ENCODE measurements at places on chromosomes 7 and 10.

DNA sequence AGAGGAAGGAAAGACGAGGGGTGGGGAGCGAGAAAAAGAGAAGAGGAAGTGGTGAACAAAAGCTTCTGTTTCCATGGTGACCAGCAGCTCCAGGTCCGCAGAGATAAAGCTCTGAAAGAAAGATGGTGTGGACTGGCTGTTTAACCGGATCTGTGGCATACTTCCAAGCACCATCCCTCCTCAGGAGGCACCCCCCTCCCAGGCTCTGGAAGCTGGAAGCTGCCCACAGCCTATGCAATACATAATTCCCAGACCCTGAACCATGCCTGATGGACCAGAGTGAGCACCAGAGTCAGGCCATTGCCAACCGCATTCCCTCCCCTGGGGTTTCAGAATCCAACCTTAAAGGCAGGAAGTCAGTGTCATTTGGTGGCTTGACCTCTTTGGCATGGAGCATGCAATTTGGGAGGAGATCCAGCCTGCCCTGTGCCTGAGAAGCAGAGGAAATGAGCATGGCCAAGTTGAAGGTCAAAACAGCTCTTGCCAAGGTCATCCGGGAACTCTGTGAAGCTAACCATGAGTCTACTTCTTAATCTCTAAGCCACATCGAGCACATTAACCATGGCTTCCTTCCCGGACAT is 22.2 kb upstream of the CPXM2 start:
- no peak for DNase-seq

GRCh38 chr10:72889391-72889831 is 4.1 kb upstream of the OIT3 start:
- DNase-seq = no peak

- DNase-seq = no peak
These were observed 10.6 kb downstream of the ATP6V1F start for GRCh38 chr7:128873234-128873633.

DNA sequence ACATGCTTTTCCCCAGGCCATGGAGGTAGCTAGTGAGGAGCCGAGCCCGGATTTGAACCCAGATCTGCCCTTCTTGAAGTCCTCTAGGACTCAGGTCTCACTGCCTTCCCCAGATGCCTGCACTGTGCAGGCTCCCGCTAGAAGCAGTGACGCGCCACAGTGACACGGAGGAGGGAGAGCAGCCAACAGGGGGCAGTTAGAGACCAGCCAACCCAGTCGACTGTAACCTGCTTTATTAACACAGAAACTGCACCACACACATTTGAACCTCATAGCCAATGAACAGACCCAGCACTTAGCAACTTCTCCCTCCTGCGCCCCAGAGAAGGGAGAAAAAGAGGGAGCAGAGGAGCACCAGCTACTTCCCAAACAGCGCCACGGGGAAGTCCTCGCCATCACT is 27.4 kb downstream of the PILRA start:
- DNase-seq = no peak

- no peak for DNase-seq
These were observed 1.7 kb downstream of the CDHR1 start for GRCh38 chr10:84196083-84196482.

DNA sequence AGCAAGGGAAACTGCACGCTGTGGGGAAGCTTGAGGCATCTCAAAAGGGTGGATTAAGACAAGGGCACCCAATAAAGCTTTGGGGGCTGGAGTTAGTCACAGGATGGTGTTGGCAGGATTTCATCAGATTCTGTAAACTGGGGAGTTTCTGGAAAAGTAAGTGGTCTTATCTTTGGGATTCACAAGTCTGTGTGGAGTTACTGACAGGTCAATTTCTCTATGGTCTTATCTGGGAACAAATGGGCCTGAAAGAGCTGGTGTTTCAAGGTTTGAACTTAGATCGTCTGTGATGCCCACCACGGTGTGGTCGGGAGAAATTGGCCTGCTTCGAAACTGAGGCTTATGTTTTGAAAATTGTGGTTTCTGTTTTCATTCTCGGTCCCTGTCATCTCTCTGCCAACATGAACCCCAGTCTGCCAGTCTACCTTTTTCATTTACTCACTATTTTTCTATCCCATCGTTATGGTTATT is 23.8 kb upstream of the AOAH start:
- DNase-seq = no peak

DNA sequence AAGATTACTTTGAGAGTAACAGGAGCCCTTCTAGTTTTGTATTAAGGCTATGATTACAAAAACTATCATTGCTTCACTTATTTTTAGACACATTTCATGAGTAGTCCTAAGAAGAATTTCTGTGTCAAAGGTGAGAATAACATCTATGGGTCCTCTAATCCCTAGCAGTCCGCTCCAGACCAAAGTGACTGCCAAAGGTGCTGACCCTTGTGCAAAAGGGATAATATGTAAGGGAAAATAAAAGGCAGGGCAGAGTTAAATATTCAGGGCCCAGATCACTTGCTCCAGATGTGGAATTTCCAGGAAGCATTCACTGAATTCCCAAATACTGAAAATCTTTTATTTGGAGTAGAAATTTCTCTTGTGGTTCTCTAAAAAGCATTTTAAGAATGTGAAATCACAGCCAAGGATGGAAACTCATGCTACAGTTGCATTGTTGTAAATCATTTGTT is 29.3 kb downstream of the RHOBTB1 start:
- DNase-seq = no peak

DNA sequence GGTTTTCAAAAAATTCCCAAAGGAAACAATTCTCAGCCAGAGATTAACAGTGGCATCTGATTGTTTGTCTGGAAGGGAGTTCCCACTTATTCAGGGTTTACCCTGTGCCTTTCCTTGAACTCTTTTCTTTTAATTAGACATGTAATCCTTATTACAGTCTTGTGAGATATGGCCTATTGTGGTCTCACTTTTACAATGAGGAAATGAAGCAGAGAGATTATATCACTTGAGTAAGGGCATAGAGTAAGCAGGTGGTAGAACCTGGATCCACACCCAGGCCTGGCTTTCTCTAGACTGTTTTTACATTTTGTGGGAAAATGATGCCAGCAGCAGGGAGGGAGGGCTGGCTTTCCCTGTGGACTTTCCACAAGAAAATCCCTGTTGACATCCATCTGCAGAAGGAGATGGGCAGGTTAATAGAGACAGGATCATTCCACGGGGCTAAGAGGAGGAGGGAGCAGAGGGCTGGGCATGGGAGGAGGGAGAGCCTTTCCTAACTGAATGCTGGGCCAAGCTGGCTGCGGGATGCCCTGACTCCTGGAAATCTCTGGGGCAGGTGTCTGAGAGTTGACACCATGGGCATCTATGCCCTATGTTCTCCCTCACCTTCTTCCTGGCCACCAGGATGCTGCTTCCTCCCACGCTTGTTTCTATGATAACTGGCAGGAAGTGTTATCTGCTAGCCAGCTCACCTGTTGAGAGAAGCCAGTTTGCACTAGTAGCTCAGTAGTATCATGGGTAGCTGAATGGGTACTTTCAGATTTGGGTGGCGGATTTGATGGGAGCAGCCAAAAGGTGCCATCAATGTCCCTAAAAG is 28.7 kb upstream of the ARHGAP22 start:
- no peak for DNase-seq

DNA sequence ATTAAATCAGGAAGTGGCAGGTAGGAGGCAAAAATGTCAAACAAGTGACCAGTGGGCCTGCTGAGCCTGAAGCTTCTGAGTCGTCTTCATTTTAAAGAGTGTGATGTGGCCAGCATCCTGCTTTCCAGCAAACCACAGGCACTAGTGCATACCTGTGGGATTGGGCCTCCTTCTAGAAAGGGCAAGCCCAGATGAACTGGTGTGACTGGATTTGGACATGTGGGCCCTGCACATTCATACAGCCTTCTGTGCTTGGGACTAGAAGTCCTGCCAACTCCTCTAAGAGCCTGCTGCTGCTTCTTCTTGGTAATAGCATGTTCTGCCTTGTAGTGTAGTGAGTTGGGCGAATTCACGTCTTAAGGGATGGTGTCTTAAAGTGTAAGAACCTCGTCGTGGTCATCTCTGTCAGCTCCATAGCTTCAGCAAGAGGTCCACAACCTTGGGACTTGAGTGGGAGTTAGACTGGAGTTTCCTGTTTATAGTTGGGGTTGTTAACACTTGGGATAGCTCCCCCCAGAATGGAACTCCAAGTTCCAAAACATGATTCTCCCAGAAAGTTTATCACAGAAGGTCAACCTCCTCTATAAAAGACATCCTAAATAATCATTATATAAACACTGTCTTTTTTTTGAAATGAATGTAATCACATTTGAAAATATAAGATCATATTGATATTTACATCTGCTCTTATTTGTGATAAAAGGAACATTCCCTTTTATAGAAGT is 11.2 kb downstream of the BMPER start:
- DNase-seq = no peak

DNA sequence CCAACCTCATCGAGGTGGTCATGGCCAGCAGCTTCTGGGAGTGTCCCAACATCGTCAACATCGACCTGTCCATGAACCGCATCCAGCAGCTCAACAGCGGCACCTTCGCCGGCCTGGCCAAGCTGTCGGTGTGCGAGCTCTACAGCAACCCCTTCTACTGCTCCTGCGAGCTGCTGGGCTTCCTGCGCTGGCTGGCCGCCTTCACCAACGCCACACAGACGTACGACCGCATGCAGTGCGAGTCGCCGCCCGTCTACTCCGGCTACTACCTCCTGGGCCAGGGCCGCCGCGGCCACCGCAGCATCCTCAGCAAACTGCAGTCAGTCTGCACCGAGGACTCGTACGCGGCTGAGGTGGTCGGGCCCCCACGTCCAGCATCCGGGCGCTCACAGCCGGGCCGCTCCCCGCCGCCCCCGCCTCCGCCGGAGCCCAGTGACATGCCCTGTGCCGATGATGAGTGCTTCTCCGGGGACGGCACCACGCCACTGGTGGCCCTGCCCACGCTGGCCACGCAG is 75.0 kb downstream of the ELFN1 start:
- DNase-seq = no peak

DNA sequence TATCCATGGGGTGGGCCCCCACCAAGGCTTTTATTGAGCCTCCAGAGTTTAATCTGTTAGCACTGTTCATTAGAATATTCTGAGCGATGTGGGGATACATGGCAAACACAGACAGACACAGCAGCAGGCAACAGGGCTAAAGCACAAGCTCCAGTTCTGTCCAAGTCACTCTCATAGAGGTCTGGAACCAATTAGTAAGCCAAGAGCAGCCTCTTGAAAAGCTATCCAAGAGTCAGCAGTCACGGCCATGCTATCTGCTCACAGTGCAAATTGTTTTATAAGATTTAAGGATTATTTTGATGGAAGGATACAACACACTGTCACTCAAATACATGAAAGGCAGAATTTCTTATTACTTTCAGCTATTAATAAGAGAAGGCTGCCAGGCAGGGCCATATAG is 86.4 kb upstream of the DGKB start:
- DNase-seq = no peak

GRCh38 chr7:101987494-101987893 is 170.1 kb downstream of the CUX1 start:
- no peak for DNase-seq

DNA sequence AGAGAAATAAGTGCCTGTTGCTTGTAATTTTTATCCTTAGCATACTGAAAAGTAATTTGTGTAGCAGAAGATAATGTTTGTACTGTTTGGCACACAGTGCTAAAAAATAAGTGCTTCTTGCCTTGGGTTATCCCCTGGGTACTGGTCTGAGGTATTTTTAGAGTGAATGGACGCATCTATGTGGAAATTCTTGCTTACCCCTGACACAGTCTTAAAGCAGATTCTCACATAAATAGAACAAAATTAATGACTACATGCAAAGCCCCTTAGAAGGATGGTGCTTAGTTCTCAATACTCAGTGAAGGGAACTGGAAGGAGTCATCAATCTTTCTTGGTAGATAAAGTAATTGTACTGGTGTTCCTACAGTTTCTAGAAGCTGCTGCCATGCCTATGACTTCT is 548.6 kb downstream of the ARL4A start:
- DNase-seq = no peak

DNA sequence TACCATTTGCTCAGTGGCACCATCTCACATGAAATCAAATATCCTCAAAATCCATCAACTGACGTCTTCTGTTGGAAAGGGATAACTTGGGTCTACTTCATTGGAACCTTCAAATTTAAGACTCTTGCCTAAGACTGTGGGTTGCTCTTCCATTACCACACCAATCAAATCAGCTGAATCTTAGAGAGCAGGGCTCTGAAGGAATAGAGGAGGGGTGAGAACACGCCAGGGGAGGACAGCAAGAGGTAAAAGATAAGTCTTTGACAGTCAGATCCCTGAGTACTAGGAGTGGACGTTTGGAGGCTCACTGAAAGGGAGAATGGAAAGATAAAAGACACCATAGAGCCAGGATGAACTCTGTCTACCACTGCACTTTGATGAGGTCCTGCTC is 107.5 kb downstream of the CCDC71L start:
- DNase-seq = no peak

- DNase-seq = no peak
These were observed 24.0 kb downstream of the GSTO2 start for GRCh38 chr10:104293011-104293410.

DNA sequence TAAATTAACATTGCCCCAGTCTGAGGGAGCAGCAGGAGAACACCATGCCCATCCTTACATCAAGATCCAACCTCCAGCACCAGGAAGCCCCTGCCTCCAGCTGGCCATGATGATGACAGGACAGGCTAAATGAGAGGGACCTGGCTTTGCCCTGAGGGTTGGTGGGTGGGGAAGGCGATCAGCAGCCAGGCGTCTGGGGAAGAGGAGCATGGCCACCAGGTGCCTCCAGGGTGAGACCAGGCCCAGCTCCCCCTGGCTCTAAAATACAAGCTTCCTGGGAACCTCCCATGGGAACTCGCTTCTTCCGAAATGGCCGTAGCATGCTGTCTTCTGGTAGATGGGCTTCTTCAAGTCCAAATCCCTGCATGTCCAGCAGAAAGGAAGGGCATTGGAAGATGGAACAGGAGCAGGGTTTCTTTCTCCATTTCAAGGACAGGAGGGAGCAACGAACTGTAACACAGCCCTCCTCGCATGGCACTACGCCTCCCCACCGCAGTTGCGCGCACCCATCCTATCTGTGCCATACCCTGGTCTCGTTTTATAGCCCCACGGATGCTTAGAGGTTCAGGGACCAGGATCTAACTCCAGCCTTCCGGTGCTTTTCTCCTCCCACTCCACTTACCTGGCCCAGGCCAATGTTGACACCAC is 15.8 kb downstream of the MAT1A start:
- no peak for DNase-seq

- DNase-seq = no peak
These were observed 12.6 kb upstream of the ICA1 start for GRCh38 chr7:8274589-8274988.

GRCh38 chr7:133561396-133561795 is 308.5 kb downstream of the EXOC4 start:
- no peak for DNase-seq

All from occipital lobe (tissue), 3 donors.